Stimulated activated CD4-positive, alpha-beta T cell treated with anti-CD3 and anti-CD28 coated beads, Interleukin-4, amount 100 ng/mL, for 1 hour (primary cell): ENCODE measurements at places on chromosomes 7 and 10.

GRCh38 chr10:84296091-84296981 is 32.1 kb upstream of the CCSER2 start:
- no peak for DNase-seq

DNA sequence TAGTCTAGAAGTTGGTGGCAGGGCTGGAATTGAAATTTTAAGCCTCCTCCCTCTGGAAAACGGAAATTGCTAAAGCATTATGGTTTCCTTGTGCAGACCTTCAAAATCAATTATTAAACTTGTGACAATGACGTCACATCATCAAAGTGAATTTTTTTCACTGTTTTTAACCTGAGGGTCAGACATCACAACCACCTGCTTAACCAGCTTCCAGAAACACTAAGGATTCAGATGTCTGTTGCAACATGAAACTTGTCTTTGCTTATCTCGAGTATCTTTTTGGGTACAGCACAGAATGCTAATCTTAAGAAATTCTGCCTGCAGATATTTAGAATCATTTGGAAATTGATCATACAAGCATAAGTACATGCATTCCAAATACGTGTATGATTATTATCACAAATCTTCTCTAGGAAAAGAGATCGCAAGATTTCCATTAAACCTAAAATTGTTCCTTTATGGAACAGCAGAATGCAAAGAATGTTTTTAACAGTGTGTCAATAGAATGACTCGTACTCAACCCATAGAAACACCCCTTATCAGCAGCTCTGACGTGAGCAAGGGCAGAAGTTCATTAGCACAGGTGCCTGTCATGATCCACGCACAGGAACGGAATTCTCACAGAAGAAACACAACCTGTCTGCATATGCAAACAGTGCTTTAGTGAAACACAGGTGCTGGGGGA is 4.1 kb upstream of the GTPBP4 start:
- no peak for DNase-seq

DNA sequence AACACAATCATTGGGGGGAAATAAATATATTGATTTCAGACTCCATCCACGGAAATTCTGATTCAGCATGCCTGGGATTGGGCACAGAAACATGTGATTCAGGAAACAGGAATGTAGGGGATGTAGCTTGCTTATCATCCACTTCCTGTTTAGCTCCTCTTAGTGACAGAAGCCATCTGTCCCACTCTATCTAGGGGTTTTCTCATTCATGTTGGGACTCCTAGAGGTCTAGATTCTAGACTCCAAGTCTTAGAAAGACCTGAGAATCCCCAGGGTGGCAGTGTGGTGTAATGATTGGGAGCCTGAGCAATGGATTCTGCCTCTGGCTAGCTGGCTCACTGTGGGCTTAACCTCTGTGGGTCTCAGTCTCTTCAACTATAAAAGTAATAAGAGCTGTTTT is 67.9 kb downstream of the CDK1 start:
- DNase-seq = no peak

DNA sequence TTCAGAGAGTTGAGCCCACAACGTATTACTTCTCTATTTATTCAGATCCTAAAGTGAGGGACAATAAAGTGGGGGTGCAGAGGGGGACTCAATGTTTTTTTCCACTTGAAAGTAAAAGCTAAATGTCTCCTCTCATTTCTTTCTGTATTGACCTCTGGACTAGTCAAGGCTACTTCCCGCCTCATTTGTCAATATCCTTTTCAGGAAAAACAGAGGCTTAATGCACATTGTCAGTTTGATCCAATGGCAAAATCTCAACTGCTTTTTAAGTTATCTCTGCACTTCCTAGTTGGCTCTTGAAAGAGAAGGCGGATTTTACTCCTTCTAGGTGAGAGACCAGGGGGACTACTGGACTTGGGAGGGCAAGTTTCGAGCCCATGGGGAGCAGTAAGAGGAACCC is 56.4 kb downstream of the HIPK2 start:
- no peak for DNase-seq

DNA sequence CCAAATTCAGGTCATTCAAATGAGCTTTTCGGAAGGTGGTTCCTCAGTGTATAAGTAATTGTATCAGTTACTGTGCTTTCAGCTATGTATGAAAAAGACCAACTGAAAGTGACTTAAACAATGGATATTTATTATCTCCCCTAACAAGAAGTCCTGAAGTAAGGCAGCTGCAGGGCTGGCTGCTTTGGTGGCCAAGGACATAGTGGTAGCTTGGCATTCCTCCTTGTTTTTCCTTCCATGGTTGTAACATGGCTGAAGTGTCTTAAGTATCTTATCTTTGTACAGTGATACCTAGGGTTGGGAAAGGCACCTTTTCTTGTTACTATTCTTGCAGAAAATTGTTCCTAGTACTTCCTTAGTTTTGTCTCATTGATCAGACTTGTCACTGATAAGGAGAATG is 21.4 kb downstream of the EXOC4 start:
- DNase-seq = no peak

DNA sequence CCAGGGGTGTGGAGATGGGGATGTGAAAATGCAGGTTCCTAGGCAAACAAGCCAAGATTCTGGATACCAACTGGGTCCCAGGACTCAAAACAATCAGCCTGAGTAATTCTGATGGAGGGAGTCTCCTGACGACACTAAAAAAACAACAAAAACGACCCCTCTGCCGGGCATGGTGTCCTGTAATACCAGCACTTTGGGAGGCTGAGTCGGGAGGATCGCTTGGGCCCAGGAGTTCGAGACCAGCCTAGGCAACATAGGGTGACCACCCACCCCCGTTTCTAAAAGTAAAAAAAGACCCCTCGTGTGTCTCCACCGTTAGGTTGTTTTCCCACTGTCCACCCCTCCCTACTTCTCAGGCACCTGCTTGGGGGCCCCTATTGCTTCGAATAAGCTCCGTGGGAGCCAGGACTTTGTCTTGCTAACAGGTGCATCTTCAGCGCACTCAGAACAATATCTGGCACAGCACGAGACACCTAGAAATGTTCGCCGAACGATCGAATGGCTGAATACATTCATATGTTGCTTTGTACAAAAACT is 743 bp upstream of the NRF1 start:
- peak; percentile 6 for DNase-seq

GRCh38 chr10:30039988-30040387 is 19.4 kb downstream of the JCAD start:
- no peak for DNase-seq

DNA sequence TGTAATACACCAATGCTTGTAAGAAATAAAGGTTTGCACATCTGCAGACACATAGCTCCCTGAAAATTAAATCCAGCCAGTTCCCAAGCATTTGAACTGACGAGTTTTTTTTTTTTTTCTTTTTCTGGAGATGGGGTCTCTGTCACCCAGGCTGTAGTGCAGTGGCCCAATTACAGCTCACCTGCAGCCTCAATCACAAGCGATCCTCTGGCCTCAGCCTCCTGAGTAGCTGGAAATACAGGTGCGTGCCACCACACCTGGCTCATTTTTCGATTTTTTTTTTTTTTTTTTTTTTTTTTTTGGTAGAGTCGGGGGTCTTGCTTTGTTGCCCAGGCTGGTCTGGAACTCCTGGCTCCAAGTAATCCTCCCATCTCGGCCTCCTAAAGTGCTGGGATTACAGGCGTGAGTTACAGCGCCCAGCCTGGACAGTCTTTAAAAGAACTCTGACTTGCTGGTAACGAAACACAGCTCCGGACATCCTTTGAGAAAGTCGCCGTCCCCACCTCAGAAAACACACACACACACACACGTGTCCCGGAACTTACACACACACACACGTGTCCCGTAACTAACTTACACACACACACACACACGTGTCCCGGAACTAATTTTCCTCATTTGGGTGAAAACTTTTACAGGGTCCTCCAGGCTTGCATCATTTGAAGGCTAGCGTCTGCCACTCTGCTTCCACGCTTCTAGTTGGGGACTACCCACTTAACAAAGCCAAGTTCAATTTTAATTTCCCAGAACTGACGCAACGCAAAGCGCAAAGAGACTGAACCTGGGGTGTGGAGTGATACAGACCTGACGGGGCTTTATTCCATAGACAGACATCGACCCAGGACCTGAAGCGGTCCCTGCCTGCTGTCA is 18.6 kb downstream of the OCM2 start:
- peak; percentile 5 for DNase-seq

GRCh38 chr7:112759905-112760304 is 30.3 kb downstream of the TMEM168 start:
- no peak for DNase-seq

GRCh38 chr10:44906486-44906885 is 4.7 kb upstream of the TMEM72 start:
- no peak for DNase-seq

GRCh38 chr7:147894271-147894670 is 696.3 kb upstream of the C7orf33 start:
- DNase-seq = no peak

DNA sequence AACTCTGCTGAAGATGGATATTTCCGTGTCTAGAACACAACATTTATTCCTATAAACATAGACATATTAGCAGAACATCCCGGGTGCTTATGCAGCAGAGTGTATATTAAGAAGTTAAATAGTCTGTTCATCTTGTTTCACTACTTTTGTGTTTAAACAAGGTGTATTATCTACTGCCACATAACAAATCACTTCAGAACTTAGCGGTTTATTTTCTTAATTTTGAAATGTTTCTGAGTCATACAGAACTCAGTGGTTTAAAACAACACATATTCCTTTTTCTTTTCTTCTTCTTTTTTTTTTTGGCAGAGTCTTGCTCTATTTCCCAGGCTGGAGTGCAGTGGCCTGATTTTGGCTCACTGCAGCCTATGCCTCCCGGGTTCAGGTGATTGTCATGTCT is 25.8 kb downstream of the DENND10 start:
- no peak for DNase-seq

DNA sequence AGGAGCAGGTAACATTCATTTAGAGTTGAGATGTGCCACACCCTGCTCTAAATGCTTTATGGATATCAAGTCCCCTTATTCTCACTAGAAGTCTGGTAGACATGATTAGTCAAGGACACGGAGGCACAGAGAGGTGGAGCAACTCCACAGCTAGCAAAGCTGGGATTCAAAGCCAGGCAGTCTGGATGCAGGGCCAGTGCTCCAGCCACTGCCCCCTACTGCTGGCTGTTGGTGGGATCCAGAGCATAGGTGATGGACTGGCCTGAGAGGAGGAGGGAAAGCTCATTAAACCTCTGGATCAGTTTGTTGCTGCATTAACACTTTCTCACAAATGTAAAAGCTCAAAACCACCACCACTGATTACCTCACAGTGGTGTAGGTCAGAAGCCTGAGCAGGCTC is 22.6 kb upstream of the KBTBD2 start:
- no peak for DNase-seq

- no peak for DNase-seq
Measured at GRCh38 chr10:100877461-100877850, 35.3 kb upstream of the SLF2 start.

GRCh38 chr7:15720849-15721471 is 34.5 kb upstream of the MEOX2 start:
- DNase-seq = no peak

DNA sequence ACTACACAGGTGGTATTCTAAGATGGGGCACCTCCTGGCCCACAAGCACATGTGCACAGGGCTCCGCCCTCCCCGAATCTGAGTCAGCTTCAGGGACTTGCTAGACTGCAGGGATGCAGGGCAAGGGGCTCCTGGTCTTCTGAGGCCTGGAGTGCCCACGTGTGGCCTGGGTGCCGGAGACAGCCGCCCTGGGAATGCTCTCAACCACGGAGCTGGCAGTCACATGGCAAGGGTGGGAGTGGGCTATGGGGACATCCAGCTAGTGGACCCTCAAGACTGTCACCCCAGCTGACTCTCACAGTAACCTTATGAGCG is 42.7 kb downstream of the CFAP46 start:
- no peak for DNase-seq

DNA sequence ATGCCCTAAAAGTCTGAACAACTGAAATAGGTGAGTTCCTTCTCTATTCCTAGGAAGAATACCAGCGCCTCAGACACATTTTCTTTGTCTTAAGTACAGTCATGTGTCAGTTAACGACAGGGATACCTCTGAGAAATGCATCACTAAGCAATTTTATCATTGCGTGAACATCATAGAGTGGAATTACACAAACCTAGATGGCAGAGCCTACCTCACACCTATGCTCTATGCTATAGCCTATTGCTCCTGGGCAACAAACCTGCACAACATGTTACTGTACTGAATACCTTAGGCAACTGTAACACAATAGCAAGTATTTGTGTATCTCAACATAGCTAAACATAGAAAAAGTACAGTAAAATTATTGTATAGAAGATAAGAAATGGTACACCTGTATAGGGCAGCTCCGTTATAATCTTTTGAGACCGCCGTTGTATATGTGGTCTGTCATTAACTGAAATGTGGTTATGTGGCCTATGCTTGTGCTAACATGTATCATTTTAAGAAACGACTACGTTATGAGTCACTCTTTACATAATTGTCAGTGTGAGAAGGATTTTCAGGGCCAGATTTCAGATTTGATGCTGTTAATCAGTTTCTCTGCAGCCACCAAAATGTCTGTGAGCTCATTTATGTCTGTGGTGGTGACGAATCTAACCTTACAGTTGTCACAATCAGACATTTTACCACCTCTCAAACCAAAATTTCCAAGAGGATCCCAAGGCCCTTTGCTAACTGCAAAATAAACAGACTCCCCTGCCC is 66.1 kb upstream of the STK17A start:
- DNase-seq = no peak
